H7 (cell line): ENCODE measurements at places on chromosomes 3 and 15.

GRCh38 chr3:115960799-115961198 is 337.5 kb downstream of the GAP43 start:
- no peak for DNase-seq

GRCh38 chr15:69537901-69538300 is 85.3 kb downstream of the RPLP1 start:
- DNase-seq, result no peak

DNA sequence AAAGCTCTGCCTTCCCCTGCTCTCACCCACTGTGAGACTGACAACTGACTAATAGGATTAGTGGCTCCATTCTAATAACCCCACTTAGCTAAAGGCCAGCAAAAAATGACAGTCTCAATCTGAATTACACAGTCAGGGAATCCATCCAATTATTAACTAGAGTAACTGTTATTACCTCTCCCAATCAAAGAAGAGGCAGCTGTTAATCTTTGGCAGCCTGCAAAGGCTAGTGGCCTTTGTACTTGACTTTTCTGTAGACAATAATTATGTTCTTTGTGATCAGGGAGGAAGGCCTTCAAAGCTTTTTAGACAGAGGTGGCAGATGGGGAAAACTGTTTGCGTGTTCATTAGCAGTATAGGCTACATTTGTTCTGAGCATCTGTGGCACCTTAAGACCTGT is 177.7 kb downstream of the ISL2 start:
- DNase-seq, result no peak

GRCh38 chr3:195553268-195553667 is 10.1 kb upstream of the PPP1R2 start:
- DNase-seq, result no peak

DNA sequence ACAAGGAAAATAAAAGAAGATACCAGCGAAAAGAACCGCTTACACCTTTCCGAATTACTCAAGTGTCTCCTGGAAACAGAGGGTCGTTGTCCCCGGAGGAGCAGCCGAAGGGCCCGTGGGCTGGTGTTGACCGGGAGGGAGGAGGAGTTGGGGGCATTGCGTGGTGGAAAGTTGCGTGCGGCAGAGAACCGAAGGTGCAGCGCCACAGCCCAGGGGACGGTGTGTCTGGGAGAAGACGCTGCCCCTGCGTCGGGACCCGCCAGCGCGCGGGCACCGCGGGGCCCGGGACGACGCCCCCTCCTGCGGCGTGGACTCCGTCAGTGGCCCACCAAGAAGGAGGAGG is 325 bp downstream of the ALCAM start:
- peak; percentile 56 for DNase-seq
